ENCODE measurements at places on chromosomes 2 and 18.

DNA sequence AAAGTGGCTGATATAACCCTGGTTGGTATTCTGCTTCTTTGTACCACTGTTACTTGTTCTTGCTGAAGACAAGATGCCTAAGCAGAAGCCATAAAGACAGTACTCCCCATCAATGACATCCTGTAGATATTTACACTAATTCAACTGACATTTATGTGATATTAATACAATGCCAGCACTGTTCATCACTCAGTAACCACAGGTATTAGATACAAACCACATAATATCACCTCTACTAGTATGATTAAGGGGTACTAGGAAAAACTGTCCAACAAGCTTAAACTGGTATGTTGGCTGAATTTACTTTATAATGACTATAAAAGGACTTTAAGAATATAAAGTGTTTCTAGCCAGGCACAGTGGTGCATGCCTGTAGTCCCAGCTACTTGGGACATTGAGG lies 65.8 kb downstream of the RTN4 start:
- H3K36me3 ChIP-seq: peaks cover 35% of the 10 kb centered on the region
- peaks cover 2% of the 10 kb centered on the region for H3K4me1 ChIP-seq
- no peak for DNase-seq
- H3K27me3 ChIP-seq: no peaks in the 10 kb centered on the region

GRCh38 chr18:69982417-69982816 lies 34.7 kb upstream of the CD226 start:
- H3K36me3 ChIP-seq: no peaks in the 10 kb centered on the region
- no peak overlapping the region for H3K27ac ChIP-seq
- no peak overlapping the region for H3K4me3 ChIP-seq
- no peak for DNase-seq
- no peaks in the 10 kb centered on the region for H3K27me3 ChIP-seq

- no peak overlapping the region for H3K4me3 ChIP-seq
- DNase-seq: no peak
- H3K36me3 ChIP-seq: peaks cover 17% of the 10 kb centered on the region
- no peak overlapping the region for H3K27ac ChIP-seq
- no peaks in the 10 kb centered on the region for H3K4me1 ChIP-seq
These were observed 94.0 kb downstream of the VRK2 start for GRCh38 chr2:58140508-58141072.

GRCh38 chr18:40152859-40153258 lies 1802.2 kb upstream of the PIK3C3 start:
- H3K4me1 ChIP-seq: no peaks in the 10 kb centered on the region
- DNase-seq: no peak
- H3K4me3 ChIP-seq: no peak overlapping the region

- H3K27ac ChIP-seq: no peak overlapping the region
- no peaks in the 10 kb centered on the region for H3K4me1 ChIP-seq
- H3K4me3 ChIP-seq: no peak overlapping the region
These were observed 83.8 kb downstream of the MBD2 start for GRCh38 chr18:54140641-54141040.

GRCh38 chr2:200159829-200160781 lies 146.4 kb upstream of the SPATS2L start:
- H3K27ac ChIP-seq: no peak overlapping the region
- H3K27me3 ChIP-seq: no peaks in the 10 kb centered on the region

- H3K4me3 ChIP-seq: no peak overlapping the region
- no peaks in the 10 kb centered on the region for H3K4me1 ChIP-seq
- DNase-seq: no peak
- H3K27ac ChIP-seq: no peak overlapping the region
- no peaks in the 10 kb centered on the region for H3K36me3 ChIP-seq
These were observed 18.6 kb upstream of the CYP26B1 start for GRCh38 chr2:72166279-72166678.

- DNase-seq: peak; percentile 43
- peaks cover 4% of the 10 kb centered on the region for H3K27me3 ChIP-seq
- peaks cover 27% of the 10 kb centered on the region for H3K4me1 ChIP-seq
- peak overlapping the region; percentile 76 for H3K4me3 ChIP-seq
These were observed 34.2 kb downstream of the CHRNA1 start for GRCh38 chr2:174729797-174730697.

DNA sequence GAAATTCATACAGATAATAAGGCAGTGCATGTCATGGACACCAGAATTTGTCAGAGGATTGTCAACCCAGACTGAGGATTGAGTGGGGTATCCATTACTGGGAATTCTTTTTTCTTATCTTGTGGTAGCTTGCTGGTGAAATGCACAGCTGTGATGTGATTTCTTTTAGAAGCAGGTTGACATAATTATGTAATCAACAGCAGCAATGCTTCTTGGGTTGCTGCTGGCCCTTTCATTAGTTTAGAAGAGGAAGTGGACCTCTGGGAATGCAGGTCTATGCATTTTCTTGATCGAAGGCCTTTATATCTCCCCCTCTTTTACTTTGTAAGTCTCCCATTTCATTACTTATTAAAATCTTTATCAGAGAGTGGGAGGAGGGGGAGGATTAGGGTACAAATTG lies 319.9 kb downstream of the AGPS start:
- H3K4me3 ChIP-seq: no peak overlapping the region
- H3K4me1 ChIP-seq: no peaks in the 10 kb centered on the region
- peaks cover 1% of the 10 kb centered on the region for H3K27me3 ChIP-seq
- no peak for DNase-seq

- H3K27ac ChIP-seq: no peak overlapping the region
- DNase-seq: no peak
- H3K4me1 ChIP-seq: no peaks in the 10 kb centered on the region
- H3K36me3 ChIP-seq: no peaks in the 10 kb centered on the region
- H3K4me3 ChIP-seq: no peak overlapping the region
These were observed 173.9 kb upstream of the CXCR4 start for GRCh38 chr2:136291871-136292270.

GRCh38 chr18:31857526-31858106 lies 85.3 kb downstream of the TRAPPC8 start:
- no peak overlapping the region for H3K27ac ChIP-seq
- peaks cover 70% of the 10 kb centered on the region for H3K36me3 ChIP-seq
- DNase-seq: no peak
- no peaks in the 10 kb centered on the region for H3K4me1 ChIP-seq
- H3K27me3 ChIP-seq: no peaks in the 10 kb centered on the region
- no peak overlapping the region for H3K4me3 ChIP-seq

GRCh38 chr2:71102981-71103681 lies 26.9 kb downstream of the MCEE start:
- H3K4me3 ChIP-seq: no peak overlapping the region
- H3K27me3 ChIP-seq: no peaks in the 10 kb centered on the region
- H3K27ac ChIP-seq: no peak overlapping the region
- no peaks in the 10 kb centered on the region for H3K4me1 ChIP-seq
- DNase-seq: no peak
- H3K36me3 ChIP-seq: no peaks in the 10 kb centered on the region
